Naive thymus-derived CD8-positive, alpha-beta T cell (primary cell): ENCODE measurements at places on chromosomes 12 and 14.

GRCh38 chr12:58412461-58413060 is 471.2 kb downstream of the ATP23 start:
- no peak for DNase-seq

DNA sequence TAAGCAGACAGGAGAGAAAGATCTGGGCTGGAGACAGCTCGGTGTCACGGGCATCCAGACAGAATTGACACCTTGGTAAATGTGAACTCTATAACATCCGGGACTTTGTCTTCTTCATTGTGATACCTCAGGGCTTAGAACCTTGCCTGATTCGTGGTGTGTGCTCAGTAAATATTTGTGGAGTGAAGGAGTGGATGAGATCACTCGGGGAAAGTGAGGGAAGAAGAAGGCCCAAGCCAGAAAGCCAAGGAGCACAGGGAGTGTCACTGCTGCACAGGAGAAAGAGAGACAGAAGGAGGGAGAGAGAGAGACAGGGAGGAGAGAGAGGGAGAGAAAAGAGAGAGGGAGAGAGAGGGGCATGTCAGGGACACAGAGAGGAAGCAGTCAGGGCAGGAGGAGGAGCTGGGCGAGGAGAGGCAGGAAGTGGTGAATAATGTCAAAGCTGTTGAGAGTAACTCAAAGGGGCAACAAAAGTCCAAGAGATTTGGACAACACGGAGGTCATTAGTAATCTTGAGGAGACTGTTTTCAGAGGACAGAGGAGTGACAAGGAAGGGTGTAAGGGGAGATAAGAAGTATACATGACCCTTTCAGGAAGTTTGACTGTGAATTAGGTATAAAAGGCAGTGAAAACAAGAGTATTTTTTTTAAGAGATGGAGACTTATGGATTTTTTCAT is 141.6 kb upstream of the MAX start:
- peak; percentile 27 for DNase-seq

GRCh38 chr12:104216521-104216924 is 944 bp downstream of the TXNRD1 start:
- no peak for DNase-seq

GRCh38 chr12:64139021-64139420 is 83.1 kb downstream of the KICS2 start:
- DNase-seq = no peak

GRCh38 chr12:7114851-7115250 is 5.8 kb upstream of the C1RL start:
- DNase-seq = no peak

DNA sequence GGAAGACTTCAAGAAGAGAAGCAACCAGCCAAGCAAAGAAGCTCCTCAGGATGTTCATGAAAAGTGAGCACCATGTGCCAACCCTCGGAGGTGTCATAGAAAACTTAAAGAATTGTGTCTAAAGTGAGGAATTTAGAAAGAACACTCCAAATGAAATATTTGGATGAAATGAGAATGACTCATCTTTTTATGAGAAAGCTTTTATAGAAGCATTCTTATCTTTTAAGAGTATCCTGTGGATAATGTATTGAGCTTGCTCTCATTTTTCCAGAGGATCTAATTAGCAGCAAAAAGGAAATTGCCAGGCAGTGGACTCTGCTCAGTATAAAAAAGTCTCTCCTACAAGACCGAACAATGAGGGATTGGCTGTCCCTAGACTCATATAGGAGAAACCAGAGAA is 454.9 kb downstream of the LRIG3 start:
- DNase-seq = no peak

- DNase-seq = no peak
Observed at GRCh38 chr12:127903146-127903545, 363.8 kb upstream of the TMEM132C start.

- peak; percentile 87 for DNase-seq
Observed at GRCh38 chr14:91246051-91246852, 1.7 kb upstream of the GPR68 start.

DNA sequence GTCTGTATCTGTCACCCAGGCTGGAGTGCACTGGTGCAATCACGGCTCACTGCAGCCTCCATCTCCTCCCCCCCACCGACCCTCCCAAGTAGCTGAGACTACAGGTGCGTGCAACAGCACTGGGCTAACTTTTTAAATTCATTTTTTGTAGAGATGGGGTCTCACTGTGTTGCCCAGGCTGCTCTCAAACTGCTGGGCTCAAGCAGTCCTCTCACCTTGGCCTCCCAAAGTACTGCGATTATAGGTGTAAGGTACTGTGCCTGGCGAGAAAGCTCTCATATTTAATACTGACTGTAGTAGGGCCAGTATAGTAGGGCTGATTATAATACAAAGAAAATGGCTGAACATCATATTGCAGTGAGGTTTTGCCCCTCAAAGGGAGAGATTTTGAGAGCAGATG is 2.4 kb downstream of the RIC8B start:
- DNase-seq = no peak

GRCh38 chr12:72285861-72286260 is 13.7 kb downstream of the TRHDE start:
- no peak for DNase-seq

DNA sequence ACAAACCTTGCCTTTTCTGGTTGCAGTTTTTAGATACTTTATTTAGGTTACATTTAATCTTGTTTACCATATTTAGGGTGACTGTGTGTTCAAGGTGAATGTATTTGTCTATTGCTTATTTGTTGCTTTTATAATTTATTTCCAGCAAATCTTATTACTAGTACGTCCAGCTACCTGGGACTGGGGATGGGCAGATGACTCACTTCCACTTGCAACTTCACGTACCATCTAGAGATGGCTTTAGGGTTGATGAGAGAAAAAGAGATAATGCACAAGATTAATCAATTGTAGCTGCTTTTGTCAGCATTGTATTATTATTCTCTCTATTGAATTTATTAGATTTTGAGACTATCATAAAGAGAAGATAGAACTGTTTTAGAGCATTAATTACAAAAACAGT is 5.1 kb downstream of the MIPOL1 start:
- no peak for DNase-seq

DNA sequence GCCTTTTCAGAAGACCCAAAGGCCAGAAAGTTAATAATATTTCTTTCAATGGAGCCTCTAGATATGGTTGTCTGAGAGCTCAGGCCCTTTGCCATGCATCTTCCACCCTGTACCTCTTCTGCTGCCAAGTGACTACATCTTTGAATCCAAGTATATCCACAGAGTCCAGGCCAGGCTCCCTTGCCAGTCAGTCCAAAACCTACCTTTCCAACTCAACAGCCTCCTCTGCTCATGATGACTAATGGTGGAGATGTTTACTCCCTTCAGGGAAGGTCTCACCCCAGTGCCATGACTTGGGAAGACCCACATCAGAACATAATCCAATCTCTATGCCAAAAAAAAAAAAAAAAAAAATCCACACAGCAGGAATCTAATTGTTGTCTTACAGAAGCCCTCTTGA is 20.4 kb downstream of the TTC9 start:
- no peak for DNase-seq

- DNase-seq = no peak
Observed at GRCh38 chr12:67710582-67710981, 62.0 kb downstream of the DYRK2 start.

- DNase-seq = no peak
Observed at GRCh38 chr12:117240081-117240755, 49.9 kb upstream of the FBXO21 start.

DNA sequence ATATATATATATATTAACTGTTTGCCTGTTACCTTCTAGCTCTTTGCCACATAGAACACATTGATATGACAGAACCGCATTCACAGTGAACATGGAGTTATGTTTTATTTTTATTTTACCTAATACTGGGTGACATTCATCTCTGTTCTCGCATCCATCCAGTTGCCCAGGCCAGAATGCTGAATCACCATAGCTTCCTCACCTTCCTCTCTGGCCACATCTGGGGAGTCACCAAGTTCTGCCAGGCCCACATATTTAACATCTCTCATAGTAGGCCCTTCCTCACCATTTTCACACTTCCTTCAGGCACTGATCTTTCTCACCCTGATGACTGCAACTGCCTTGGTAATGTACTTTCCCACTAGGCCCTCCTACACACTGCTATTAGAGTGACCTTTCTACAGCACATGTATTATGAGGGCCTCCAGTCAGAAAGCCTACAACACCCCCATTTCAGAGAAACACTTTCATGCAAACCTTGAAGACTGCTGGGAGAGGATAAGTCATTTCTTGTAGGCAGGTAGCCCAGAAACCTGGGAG is 106.8 kb downstream of the LGR5 start:
- no peak for DNase-seq

- no peak for DNase-seq
Observed at GRCh38 chr12:29242921-29243431, 93.9 kb downstream of the FAR2 start.

GRCh38 chr14:24861083-24861630 is 188.8 kb downstream of the STXBP6 start:
- DNase-seq = no peak

DNA sequence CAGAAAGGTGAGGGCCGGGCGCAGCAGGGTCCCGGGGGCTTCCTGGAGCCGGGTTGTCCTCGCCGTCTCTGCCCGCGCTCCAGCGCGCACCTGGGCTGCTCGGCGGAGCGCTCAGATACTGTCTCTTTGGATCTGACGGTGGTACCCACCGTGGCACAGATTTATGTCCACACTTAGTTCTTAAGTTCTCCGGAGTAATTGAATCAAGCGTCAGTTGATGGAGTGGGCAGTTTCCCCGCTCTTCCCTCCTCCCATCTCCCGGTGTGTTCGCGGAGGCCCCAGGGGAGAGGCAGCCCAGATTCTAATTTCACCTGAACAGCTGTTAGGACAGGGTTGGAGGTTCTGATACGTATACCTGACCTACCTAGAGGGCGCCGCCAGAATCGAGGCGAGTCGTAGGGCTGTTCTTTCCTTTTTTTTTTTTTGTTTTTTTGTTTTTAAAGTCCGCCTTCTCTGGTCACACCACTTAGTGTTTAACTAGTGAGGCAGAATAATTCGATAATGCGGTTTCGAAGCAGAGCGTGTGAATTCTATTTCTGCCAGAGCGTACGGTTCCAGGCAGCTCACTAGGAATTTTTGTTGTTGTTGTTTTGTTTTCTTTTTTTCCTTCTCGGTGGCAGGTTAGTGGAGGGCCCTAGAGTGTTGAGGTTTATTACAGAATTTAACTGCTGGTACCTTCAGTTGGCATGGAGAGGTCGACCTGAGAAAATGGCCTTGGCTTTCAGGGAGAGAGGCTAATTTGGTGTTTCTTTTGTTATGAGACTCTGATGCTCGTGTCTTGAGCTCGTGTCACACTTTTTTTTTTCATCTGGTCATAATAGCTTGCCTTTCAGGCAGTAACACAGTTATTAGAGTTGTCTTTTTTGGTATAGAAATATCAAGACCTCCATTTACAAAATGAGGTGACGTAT is 22.3 kb upstream of the GNS start:
- no peak for DNase-seq

GRCh38 chr12:5170844-5171243 is 127.2 kb downstream of the KCNA5 start:
- DNase-seq = no peak

DNA sequence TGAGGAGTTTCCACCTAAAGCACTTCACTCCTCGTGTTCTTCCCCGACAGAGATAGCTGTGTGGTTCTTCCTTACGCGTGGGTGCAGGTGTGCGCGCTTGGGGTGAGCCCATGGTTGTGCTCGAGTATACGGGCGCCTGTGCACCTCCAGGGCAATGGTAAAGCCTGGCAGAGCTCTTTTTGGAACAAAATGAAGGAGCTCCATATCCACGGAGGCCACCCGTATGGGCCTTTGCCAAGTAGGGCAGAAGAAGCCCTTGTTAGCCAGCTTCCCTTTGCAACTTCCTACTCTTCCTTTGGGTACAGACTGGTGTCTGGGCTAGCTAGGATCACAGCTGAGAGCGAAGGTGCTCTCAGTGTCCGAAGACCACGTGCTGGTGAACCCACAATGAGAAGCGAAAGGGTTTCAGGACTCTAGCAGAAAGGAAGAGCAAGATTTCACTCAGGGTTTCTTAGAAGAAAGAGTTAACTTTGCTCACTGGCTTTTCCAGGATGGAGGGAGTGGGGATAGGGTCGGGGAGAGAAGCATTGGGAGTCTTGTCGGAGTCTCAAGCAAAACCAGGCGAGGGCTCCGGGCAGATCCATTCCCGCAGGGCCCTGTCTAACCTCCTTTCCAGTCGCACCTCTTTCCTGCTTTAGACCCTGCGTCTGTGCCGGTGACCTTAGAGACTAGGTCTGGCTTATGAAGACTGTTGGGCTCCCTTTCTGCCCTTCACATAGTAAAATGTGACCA is 960 bp upstream of the LRFN5 start:
- no peak for DNase-seq

DNA sequence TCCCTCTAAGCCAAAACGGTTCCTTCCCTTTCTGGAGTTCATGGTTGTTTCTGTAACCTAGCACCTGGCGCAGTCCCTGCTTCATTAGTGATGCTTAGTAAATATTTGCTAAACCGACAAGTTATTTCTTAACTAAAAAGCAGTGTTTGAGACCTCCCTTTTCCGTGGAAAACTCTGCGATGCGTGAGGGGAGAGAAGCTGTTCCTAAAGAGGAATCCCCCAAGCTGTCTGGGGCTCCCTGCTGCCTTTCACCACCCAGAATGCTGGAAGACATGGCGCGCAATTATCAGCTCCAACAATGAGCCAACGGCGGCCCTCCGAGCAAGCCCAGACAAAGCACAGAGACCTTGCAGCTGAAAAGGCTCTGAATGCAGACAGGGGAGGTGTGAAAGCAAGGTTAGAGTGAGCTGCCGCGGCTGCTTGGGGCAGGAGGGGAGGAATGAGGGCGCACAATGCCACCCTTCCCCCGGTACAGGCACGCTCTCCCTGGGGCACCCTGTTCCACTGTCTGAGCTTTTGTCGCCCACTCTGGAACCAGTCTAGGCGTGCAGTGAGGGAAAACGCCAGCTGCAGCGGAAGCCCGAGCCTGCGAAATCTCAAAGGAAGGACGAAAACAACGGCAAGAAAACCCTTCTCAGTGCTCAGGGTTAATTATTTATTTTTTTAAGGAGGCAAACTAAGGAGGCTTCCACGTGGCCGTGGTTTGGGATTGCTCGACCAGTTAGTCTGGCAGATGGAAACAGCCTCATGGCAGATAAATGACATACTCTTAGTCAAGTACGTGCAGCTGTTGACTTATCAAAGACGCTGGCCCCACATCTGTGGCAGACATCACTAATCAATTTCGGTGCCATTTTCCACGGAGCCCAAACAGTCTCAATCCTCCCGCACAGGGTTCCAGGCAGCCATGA is 66.3 kb downstream of the RBM19 start:
- DNase-seq = no peak

DNA sequence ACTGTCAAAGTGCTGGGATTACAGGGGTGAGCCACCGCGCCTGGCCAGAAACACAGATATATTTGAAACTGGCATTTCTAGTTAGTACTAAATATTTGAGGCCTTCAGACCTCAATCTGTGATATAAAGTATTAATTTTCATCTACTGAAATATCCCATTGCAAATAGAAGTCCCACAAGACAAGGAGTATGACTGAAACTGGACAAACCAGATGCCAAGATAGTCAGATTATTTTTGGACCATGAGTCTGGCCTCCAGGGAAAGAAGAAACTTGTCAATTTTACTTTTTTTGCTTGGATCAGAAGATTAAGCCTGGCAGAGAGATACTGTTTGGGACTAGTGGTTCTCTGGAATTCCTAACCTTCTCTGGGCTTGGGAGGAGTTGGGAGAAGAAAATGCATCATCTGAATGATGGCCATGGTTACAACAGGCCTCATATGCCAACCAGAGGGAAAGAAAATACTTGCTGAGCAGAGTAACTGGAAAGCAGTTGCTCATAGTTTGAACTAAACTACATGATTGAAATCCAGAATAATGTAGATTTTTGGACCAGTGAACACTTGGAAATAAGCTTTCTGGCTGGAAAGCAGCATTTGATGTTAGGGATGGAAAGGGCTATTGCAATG is 2.9 kb upstream of the SMOC1 start:
- DNase-seq = no peak
